ENCODE measurements at places on chromosomes 16 and 17.

- no peak for DNase-seq
Observed at GRCh38 chr17:39527220-39527813, 66.0 kb downstream of the CDK12 start.

GRCh38 chr16:7086822-7087616 lies 245.6 kb upstream of the RBFOX1 start:
- peak; percentile 7 for DNase-seq

GRCh38 chr17:58161566-58161965 lies 5.2 kb upstream of the OR4D2 start:
- no peak for DNase-seq

GRCh38 chr17:2140683-2141082 lies 85.8 kb downstream of the HIC1 start:
- DNase-seq: no peak

DNA sequence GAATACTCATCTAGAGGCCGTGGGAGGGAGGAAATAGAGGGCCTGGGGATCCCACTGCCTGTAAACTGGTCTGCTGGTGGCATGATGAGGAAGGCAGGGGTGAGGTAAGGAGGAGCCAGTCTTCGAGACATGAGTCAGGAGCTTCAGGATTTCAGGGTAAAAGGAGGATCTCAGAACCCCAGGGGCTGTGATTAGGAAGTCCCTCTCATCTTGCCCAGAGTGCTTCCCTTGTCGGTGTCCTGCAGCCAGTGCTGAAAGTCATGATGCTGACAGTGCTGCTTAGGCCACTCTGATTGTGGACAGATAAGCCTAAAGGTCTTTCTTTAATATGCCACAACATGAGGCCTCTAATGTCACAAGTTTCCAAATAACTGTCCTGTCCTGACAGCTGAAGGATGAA lies 29.6 kb downstream of the COG4 start:
- DNase-seq: no peak

DNA sequence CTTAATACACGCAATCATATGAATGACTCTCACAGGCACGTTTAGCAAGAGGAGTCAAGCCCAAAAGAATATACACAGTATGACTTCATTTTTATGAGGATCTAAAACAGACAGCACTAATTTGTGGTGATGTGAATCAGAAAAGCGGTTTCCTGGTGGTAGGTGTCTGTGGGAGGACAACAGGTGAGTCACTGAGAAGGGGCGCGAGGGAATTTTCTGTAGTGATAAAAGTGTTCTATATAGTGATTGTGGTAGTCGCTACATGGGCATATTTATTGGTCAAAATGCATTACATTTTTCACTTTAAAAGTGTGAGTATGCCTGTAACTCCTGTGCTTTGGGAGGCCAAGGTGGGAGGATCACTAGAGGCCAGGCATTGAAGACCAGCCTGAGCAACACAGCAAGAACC lies 7.6 kb upstream of the TNRC6A start:
- DNase-seq: no peak

DNA sequence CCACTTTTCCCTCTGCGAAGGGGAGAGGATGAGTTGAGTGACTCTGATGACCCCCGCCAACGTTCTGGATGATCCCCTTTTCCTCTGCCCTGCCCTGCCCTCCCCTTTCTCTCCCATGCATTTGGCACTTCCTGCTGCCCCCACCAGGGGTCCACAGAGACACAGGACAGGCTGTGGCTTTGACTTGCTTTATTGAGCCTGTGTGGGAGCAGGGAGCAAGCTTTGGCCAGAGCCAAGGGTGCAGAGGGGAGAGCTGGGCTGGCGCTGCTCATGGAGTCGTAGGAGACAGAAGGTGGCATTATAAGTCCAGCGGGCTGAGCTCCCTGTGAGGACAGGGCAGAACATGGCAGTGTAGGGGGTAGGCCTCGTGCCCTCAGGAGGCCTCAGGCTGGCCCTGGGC lies 1.6 kb downstream of the PPY start:
- peak; percentile 23 for DNase-seq

- DNase-seq: no peak
Observed at GRCh38 chr16:63737633-63738032, 1384.2 kb downstream of the CDH11 start.

DNA sequence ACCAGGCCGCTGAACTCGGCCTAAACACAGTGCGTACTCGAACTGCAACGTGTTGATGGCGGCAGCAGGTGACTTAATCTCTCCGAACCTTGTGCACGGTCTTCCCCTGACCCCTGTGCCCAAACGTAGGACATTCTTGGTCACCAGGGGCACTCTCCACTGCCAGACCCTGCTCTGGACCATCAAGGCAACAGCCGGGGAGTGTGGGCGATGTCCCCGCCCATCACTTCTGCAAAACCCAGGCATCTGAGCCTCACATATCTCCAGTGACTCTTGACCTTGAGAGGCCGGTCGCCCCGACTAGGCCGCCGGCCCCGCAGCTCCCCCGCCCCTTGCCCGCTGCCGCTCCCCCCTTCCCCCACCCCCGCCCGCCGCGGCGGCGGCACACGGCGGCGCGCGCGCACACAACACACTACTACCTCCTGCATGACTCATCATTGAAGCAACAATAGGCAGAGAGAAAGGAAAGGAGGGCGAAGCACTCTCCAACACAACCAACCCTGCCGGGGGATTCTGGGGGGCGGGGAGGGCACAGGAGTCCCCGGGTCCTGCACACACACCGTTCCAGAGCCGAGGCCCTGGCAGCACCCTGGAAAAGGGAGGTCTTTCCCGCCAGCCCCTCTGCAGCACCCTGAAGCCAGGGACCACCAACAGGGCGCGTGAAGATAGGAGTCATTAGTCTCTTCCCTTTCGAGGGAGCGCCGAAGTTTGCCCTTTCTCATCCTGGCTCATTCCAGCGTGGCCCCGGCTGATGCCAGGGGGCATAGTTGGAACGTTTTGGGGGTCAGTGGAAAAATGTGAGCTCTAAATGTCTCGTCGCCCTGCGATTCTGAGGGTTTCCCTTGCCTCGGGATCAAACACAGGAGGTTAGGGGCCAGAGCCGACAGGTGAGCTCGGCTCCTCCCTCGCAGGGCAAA lies 1.9 kb downstream of the MNT start:
- no peak for DNase-seq

DNA sequence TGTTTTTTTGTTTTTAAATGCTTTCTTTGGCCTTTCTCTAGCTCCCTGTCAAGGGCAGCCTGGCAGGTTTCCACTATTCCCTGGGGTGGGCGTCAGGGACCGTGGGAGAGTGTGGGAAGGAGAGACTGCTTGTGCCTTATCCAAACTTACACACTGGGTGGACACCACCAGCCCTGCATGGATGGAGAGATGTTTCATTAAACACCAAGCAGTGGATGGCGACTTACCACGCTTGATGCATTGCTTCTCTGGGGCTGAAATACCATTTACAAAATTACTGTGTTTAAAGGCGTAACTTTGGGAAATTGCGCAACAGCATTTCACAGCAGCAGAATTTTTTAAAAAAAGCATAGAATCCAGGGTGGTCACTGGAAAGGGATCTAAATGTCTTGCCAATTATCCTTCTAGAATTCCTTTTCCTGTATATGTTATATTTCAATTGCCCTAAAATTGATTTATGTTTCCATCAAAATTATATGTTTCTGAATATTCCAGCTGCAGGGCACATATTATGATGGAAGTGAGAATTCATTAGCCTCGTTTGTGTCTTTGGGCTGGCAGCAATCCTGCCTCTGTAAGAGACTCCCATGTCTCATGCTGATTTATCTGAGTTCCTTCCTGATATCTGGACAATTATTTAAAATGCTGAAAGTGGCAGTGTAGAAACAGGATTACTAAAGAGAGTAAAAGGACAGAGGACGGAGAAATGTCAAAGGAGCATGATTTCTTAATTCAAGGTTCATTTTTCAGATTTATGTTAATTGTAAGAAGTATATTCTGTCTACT lies 247.3 kb downstream of the GRIN2A start:
- DNase-seq: no peak

DNA sequence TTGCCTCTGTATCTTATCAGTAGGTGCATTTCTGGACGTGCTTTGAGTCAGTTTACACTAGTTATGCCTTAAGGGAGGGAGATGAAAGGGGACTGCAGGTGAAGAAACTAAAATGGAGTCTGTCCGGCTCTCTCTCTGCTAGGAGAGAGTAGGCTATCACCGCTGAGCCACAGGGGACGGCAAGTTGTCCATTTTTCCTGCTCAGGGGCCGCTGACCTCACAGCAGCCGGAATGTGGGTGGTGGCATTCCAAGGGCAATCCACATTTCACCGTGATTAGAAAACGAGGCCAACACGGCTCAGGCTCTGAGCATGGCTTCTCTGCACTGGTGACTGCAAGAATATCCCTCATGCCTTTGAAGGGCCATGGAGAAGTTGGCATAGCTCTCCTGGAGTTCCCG lies 19.0 kb upstream of the KLHDC4 start:
- no peak for DNase-seq

GRCh38 chr17:41864498-41864835 lies 756 bp downstream of the KLHL11 start:
- no peak for DNase-seq

DNA sequence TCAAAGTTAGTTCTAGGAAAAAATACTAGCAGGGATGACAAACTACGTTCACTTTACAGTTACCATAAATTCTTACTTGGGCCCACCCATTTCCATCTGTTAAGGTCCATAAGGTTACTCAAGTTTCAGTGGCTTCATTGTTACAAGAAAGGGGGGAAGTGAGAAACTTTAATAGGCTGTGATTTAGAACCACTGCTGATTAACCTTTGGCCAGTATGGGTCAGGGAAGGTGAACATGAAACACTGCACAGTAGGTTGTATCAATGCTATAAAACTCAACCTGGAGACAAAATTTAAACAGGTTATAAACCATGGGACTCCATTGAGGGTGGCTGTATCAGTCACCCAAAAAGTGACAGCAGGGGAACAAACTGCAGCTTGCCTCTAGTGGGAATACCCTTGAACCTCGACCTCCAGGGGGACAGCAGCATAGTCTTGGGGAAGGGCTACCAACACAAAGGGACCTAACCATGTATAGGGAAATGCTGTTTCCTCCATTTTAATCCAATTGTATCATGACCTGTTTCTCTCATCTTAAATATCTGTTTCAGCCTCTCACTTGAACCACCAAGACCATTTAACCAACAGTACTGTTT lies 10.4 kb downstream of the PTRH2 start:
- DNase-seq: no peak

GRCh38 chr17:57442401-57442823 lies 186.1 kb downstream of the MSI2 start:
- no peak for DNase-seq

DNA sequence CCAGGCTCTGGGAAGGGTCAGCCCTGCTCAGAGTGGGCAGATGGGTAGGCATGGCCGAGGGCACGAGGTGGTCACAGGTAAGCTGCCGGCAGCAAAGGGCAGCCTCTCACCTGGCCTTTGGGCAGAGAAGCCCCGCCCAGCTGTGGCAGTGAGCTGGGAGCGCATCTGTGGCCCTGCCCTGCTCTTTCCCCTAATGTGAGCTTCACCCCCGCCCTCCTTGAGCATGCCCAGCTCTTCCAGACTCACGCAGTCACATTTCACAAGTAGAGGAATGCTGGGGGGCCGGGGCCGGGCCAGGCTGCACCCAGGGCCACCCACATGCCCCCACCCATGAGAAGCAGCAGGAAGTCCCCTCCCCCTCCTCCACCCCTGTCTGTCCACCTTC lies 40.7 kb upstream of the SLC38A10 start:
- DNase-seq: no peak

DNA sequence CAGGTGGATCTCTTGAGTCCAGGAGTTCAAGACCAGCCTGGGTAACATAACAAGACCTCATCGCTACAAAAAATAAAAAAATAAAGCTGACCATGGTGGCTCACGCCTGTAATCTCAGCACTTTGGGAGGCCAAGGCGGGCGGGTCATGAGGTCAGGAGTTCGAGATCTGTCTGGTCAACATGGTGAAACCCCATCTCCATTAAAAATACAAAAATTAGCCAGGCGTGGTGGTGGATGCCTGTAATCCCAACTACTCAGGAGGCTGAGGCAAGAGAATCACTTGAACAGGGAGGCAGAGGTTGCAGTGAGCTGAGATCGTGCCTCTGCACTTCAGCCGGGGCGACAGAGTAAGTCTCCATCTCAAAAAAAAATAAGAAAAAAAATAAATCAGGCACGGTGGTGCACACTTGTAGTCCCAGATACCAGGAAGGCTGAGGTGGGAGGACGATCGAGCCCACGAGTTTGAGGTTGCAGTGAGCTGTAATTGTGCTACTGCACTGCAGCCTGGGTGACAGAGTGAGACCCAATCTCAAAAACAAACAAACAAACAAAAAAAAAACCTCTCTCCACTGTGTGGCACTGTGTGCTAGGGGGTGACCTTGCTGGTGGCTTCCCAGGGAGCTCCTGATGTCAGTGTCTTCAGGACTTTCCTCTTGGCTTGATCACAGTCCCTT lies 19.8 kb upstream of the MAPK3 start:
- no peak for DNase-seq

GRCh38 chr16:11560701-11561453 lies 25.8 kb downstream of the LITAF start:
- DNase-seq: no peak

DNA sequence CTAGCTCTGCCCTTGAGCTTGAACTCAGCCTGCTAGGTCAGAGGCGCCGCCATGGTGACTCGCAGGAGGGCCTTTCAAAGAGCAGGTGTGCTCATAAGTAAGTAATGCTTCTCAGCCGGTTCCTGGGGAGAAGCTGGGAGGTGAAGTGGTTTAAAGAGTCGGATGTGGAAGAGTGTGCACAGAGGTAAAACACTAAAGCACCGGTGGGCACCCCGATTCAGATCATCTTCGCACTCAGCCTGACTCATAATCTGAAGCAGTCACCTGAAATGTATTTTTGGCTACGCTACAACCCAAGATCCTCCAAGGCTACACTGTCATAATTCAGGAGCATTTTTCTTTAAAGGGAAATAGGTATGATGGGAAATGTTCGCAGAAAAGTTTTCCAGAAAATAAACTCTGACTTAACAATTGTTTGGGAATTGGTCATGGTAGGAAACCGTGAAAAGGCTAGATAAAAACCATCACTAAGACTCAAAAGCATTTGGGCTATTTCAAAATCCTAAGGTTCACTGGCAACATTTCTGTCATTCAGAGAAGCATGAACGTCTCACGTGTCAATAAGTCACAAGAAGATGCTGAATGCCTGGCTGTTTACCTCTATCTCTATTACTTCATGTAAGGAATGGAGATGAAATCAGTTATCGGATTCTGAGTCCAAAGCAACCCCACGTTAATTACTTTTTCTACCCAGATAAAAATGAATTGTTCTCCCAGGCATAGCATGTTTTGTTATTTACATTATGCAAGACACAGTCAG lies 17.8 kb downstream of the CDH8 start:
- DNase-seq: no peak

GRCh38 chr16:1157639-1158455 lies 4.9 kb downstream of the CACNA1H start:
- no peak for DNase-seq

DNA sequence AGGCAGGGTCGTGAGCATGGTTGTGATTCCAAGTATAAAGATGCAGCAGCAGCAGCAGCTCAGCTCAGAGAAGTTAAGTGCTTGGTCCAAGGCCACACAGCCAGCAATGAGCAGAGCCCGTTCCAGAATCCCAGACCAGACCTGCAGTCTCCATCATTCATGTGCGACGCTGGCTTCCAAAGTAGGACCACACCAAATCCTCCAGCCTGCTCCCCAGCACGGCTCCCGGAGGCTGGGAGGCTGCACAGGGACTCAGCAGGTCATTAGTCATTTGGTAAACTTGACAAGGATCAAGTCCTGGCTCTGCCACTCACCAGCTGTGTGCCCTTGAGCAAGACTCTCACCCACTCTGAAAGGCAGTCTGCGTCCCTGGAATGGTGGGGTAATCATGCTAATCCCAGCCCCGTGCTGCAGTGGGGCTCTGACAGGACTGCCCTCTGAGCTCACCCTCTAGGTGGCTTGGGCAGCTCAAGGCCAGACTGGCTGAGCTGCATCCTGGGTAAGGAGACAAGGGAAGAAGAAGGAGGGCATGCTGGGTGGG lies 95.1 kb upstream of the TMEM132E start:
- no peak for DNase-seq

GRCh38 chr17:29368161-29368560 lies 22.0 kb upstream of the TAOK1 start:
- DNase-seq: no peak
